Stimulated activated memory B cell treated with anti-CD40 and anti-IgM and Interleukin-4, amounts not matched to agents 10 μg/mL and 1 μg/mL and 100 μg/mL, for 72 hours (primary cell): ENCODE measurements at places on chromosomes 7 and 10.

DNA sequence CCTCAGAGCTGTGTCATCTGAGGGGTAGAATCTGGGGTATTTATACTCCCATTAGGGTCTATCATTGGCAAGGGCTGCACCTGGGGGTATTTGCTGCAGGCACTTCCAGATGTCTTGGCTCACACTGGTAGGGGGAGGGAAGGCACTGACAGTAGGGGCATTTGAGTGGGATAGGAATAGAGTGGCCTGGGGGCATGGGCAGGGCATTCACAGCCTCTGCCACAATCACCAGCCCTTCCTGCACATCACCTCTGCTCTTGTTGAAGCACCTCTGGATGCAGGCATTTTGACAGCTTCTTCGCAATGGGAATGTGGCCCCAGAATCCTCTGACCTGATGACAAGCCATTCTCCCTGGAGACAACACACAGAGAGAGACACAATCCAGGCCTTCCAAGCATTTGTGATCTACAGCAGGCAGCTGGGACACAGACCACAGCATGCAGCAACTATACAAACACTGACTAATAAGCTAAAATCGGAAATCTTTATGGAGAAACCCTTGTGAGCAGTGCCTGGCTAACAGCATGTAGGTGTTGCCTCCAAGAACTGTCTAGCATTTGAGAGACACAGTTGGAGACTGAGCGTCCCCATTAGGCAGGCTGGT is 178.5 kb downstream of the KCNMA1 start:
- ATAC-seq, result no peak

DNA sequence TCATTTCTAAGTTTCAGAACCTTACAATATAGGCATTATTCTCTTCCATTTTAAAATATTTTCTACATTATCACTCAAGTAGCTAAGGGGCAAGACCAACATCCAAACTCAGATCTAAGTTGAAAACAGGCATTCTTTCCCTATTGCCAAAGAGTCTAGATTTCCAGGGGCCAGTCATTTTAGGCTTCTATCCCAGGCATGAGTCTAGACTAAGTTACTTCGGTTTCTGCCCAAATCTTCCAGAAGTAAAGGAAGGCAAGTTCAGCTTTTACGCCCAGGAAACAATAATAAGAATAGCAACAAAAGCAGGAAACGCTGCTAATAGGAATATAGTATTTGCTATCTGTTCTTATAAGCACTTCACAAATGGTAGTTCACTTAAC is 189.9 kb downstream of the DGKI start:
- ATAC-seq, result no peak

- no peak for ATAC-seq
Observed at GRCh38 chr10:99693933-99694583, 34.7 kb downstream of the ENTPD7 start.

- ATAC-seq, result no peak
Observed at GRCh38 chr10:27529010-27529783, 25.1 kb downstream of the RAB18 start.

DNA sequence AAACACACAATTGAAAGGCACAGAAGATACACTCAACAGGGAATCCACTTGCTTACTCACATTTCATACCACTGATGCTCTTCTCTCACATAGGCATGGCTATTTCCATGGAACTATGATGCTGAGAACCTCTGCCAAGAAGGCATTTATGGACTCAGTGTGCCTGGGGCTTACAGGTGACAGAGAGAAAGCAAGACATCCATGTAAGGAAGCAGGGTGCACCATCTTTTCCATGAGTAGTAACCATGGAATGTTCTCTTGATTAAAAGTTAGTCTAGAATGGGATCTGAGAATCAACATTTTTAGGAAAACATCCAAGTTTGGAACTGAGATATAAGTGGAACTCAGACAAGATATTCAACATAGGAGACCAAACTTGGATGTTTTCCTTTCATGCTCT is 52.5 kb upstream of the MACC1 start:
- ATAC-seq, result no peak

- no peak for ATAC-seq
Observed at GRCh38 chr10:101103430-101103829, 27.7 kb upstream of the TLX1 start.

DNA sequence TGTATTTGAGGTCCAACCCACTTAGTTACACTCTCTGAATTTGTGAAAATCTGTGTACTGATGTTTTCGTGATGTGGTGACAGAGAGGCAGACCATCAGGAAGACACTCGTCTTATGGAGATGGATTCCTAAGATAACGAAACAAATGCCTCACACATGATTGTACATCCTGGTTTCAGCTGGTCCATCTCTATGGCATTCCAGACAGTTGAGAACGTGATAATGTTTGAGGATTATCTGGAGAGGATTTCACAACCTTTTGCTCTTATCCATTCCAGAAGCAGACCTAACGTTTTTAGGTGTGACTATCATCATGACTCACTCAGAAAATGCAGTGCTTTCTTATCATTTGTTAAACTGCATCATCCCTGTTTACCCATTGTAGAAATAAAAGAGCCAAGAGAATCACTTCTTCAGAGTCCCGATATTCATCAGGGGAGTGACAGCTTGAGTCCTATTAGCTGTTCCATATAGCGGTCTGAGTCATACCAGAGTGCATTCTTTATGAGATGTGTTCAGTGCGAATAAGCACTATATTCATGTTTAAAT is 74.5 kb downstream of the BMPER start:
- no peak for ATAC-seq

DNA sequence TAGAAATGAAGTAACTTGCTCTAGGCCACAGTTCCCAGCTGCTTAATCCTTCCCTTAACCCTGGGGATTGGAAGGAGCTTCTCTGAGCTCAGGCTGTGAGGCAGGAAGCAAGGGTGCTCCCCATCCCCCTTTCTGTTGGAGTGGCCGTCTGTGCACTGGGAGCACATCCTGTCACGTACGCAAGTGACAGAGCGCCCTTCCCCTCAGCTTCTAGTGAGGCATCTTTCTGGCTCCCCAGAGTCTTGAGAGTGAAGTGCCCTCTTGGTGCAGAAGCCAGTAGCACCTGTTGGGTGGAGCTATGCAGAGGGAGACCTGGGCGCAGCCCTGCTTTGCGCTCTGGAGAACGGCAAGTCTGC is 47.8 kb downstream of the SHH start:
- no peak for ATAC-seq
